ENCODE measurements at places on chromosomes 13 and 19.
A peak's percentile ranks its signal among the peaks of the same experiment; 100 is the strongest.

- no peak for DNase-seq
Measured at GRCh38 chr19:4596033-4596904, 36.8 kb upstream of the SEMA6B start.

GRCh38 chr19:4016486-4016885 is 8.9 kb downstream of the PIAS4 start:
- no peak for DNase-seq

- peak; percentile 38 for DNase-seq
Measured at GRCh38 chr13:66803808-66804456, 426.2 kb downstream of the PCDH9 start.

- DNase-seq = peak; percentile 6
Measured at GRCh38 chr19:58395979-58396627, 647 bp downstream of the RNF225 start.

DNA sequence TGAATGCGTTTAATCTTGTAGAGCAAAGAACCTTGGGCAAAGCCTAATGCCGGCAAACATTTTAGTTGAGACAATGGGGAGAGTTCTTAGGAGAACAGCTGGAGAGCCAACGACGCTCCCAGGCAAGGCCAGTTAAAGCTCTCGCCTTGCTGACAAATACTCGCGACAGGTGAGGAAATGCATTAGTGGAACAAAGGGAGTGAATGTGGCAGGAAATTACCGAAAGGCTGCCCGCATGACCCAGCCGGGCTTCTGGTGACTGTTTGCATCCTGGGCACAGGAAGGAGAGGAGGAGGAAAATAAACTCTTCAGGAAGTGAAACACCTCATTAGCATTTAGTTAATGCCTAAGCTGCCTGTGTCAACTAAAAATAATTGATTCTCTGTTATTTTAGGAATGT is 74.6 kb downstream of the SHISA2 start:
- peak; percentile 43 for DNase-seq

Measured in brain (organoid and tissue), 16 donors.